ENCODE measurements at places on chromosomes 16 and 17.

DNA sequence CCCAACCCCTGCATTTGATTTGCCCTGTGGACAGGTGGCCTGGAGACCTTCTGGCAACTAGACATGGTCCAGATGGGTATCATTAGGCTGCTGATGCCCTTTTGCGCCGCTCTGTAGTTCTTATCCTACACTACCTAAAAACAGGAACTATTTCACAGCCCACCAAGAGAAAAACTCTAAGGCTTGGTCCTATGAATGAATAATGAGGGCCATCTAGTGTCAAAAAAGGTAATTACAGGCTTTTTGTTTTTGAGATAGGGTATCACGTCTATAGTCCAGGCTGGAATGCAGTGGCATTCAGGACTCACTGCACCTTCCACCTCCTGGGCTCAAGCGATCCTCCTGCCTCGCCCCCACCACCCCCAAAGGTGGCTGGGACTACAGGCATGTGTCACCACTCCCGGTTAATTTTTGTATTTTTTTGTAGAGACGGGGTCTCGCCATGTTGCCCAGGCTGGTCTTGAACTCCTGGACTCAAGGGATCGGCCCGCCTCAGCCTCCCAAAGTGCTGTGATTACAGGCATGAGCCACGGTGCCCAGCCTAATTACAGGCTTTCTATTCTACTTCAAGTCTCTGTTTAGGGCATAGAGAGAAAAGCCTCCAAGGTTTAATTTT, 20.9 kb downstream of the COIL start:
- DNase-seq: peak; percentile 64

DNA sequence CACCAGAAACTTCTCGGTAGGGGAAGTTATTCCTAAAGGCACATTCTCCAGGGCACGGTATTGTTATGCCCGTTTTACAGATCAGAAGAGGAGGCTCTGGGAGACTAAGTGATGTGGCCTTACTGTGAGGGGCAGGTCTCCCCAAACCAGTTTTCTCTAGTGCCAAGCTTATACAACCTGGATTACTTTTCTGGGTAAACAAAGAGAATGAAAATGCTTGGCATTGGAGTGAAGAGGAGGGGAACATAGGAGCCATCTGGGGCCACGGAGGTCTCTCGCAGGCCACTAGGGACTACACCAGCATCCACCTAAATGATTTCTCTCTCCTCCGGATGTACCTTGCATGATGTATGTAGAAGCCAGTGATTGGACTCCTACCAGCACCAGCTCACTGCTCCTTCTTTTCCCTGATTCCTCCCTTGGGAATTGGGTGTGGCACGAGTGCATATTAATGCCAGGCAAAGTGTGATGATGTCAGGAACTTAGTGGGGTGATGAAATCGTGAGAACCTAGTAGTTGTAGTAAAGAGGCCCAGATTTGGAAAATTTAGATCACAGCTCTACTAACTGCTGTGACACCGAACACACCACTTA, 674 bp downstream of the TOM1L1 start:
- peak; percentile 94 for DNase-seq

GRCh38 chr16:77556201-77556873, 121.5 kb upstream of the ADAMTS18 start:
- no peak for DNase-seq

DNA sequence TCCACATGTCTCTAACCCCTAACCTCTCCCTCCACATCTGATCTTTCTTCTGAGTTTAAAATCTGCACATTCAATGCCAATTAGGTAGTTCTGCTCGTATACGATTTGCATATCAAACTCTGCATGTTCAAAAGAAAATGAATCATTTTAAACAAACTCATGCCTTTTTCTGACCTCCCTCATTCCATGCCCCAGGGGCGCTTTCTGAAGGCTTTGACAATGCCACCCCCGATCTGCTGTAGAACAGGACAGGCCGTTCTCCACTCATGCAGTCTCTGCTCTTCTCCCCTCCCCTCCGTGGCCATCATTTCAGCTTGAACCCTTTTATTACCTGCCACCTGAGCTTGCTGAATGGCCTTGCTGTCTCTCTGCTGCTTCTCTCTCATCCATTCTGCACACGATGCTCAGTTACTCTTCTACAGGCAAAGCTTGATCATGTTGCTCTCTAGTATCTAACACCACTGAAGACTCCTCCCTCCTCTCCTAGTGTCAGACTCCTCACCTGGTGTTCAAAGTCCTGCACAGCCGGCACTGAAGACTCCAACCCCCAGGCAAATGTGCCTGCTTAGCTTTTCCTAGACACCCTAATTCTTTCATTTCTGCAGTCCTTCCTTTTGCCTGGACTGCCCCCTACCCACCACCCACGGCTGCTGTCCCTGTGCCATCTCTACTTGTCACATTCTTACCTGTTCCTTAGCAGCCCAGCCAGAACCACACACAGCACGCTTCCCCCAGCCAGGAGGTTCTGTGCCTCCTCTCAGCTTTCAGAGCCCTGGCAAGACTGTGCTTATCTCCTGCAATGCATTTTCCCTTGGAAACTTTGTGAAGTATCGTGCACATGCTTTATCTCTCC, 6.2 kb downstream of the TMEM238L start:
- DNase-seq: no peak

DNA sequence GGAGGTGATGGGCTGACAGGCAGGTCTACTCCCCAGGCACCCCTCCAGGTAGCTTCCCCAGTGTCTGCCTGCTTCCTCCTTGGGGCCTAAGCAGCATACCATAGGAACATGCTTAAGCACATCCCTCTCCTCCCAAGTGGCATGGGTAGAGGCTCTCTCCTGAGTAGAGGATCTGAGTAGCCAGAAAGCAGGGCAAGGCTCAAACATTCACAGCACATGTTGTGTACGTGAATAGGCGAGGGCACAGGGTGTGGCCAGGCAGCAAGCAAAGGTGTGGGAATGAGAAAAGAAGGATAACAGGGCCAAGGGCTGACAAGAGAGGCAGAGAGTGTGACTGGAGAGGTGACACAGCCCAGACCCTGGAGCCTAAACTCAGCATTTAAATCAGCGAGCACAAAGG, 29.7 kb upstream of the GFOD2 start:
- peak; percentile 77 for DNase-seq
